ENCODE measurements at places on chromosomes 1 and 21.

- DNase-seq: no peak
These were observed 12.3 kb downstream of the SLC44A3 start for GRCh38 chr1:94832446-94832845.

GRCh38 chr1:22236166-22236565, 93.3 kb upstream of the WNT4 start:
- no peak for DNase-seq

DNA sequence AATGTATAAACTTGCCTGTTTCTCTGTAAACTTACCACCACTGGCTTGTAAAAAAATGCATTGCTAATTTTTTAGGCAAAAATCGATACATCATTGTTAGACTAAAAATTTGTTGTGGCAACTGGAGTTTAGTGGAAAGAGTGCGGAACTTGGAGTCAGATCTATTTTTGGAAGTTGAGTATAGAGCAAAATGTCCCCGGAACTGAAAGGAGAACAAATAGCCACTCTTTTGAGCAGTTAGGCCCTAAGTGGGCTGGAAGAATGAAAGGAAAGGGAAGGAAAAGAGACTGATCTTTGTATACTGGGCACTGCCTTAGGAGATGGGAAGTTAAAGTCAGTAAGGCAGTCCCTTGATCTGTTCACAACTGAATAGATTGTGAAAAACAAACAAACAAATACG, 30.2 kb downstream of the OPTC start:
- no peak for DNase-seq

GRCh38 chr1:14616632-14617396, 18.3 kb downstream of the KAZN start:
- peak; percentile 64 for DNase-seq

- peak; percentile 29 for DNase-seq
These were observed at the start of gene CYYR1 for GRCh38 chr21:26572702-26573381. TSS of gene CYYR1 (minus strand) at chr21:26573286. CDS start at chr21:26572940, 346 bp downstream.

- no peak for DNase-seq
These were observed 188.7 kb upstream of the ATP1B1 start for GRCh38 chr1:168917796-168918195.

DNA sequence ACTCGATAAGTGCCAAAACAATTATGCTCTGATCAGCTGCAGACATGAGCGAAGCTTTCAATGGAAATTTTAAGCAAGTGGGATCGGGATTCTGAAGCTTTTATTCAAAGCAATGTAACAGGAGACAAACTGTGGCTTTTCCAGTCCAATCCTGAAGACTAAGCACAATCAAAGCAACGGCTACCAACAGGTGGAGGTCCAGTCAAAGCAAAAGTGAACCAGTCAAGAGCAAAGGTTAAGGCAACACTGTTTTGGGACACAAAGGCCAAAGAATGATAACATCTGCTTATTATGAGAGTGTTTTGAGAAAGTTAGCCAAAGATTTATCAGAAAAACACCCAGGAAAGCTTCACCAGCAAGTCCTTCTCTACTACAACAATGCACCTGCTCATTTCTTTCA, 170.1 kb downstream of the SEC16B start:
- DNase-seq: no peak

DNA sequence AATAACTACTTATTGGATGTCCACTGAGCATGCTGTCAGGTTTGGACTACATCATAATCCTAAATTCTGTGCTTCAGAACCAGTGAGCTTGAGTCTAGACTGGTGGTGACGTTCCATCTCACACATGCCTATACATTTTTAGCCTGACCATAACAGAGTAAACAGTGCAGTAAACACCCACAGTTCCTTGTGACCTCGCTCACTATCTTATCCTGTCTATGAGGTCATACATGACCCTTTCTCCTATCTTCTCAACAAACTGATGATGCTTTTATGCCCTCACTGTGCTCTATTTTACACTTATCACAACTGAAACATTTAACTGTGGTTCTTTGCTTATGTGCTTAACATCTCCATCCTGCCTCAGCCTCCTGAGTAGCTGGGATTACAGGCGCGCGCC, 91.2 kb downstream of the ENAH start:
- DNase-seq: no peak
